Kidney tubule cell (primary cell): ENCODE measurements at places on chromosomes 6 and 20.

DNA sequence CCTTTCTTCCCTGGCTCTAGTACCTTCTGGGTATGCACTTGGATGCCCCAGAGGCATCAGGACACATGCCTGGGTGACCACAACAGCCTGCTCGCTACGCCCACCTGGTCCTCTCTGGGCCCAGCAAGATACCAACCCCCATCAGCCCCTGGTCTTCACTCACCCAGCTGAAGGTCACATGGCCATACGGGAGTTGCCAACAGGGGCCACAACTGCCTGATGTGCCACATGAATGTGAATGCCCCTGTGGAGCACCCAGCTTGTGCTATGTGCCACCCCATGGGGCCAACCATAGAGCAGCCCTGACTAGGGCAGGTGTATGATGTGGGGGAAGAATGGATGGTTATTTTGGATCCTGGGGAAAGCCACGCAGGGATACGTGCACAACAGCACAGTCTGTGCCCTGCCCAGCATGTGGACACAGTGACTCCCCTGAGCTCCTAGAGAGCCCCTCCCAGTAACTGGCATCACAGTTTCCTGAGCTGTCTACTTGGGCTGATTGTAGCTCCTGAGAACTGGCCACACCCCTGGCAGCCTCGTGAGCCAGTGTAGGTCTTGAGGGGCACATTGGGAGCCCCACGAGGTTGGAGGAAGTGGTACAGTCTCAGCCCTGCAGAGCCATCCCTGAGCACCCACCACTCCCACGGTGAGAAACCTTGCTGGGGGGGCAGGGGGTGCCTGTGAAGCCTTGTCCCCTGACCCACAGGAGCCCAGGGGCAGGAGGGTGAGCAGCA is 10.5 kb upstream of the PCMTD2 start:
- DNase-seq = no peak

DNA sequence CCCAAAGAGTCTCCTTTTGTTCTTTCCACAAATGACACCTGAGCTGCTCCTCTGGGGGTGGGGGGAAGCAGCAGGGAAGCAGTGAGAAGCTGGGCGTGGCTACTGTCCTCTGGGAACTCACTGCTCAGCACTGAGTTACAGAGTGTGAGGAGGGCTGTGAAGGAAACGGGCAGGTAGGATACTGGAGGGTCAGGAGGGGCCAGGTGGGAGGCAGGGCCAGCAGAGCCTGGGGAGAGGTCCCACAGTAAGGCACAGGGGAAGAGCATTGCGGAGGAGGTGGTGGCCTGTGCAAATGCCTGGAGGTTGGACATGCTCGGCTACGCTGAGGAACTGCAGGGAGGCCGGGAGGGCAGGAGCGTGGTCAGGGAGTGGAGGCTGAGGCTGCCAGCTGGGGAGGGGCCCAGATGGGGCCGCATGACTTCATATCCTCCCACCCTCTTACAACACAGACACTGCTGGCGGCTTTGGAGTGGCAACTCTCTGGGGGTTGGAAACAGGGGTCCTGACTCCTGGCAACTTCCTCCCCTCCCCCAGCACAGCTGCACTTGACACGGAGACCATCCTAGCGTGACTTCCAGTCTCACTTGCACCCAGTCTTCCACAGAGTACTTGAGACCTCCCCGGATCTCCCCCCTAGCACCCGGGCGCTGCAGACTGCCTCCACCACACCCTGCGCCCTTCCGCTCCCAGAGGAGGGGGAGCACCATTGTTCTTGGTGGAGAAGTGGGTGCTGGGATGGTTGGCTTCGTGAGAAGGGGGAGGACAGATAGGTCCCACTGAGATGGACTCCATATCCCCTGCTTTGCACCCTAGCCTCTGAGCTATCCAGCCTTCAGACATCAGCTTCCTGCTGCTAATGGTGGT is 34.2 kb downstream of the RBM38 start:
- no peak for DNase-seq

GRCh38 chr6:76771059-76771634 is 692.1 kb downstream of the HTR1B start:
- no peak for DNase-seq

DNA sequence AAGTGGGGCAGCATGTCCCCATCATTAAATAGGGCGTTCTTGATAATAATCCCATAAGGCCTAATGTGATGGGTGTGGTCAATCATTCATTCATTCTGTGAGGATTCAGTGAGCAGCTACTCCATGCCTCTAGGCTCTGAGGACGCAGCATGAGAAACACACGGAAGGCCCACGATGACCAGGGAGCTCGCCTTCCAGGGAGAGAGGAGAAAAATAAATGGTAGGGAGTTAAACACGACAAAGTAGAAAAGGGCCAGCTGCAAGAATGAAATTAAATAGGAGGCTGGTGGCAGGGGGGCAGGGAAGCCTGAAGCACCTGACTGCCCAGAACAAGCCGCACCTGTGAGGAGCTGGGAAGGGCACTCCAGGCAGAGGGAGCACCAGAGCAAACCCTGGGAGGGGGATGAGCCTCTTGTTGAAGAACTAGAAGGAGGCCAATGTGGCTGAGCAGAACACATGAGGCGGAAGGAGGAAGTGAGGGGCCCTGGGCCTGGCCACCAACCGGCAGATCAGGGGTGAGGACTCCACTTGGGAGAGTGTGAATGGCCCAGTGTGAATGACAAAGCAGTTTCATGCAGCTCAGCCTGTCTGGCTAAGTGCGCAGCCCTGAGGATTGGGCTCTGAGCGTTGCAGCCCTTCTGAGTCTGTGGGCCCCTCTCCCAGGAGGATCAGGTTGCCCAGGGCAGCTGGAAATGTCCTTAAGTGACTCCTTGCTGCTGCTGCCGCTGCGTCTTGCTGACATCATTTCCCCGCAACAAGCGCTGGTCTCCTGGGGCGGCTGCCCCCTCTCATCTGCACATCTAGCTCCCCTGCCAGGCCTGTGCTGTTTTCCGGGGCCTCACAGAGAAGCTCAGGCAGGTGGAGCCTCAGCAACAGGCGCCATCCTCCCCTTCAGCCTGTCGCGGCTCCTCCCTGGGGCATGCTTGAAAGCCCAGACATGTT is 99.9 kb downstream of the CDH26 start:
- DNase-seq = no peak

DNA sequence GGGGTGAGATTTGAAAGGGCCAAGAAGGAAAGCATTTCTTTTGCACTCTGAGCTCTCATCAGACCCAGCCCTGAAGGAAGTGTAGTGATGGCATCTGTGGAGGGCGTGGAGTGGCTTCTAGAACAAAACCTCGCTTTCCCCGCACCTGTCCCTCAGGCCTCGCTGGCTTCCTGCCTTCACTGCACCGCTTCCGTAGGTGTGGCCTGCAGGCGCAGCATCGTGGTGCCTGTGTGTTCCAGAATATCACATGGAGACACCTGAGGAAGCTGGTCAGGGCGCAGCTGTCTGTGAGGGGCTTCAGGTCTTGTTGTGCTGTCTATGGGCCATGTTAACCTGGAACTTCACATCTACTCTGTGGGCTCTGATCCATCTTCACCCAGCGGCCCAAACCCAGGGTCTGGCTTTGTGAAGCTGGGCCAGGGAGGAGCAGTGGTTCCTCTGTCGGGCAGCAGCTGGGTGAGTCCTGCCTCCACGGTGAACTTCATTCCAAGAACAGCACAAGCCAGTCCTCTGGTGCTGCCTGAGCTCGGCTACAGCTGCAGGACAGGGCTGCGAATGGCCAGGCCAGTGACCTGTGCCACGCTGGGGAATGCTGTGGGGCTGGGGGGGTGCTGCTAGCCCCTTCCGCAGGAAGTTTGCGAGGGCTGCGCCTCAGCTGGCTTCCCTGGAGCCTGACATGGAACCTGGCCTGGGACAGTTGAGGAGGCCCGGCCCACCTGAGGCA is 40.9 kb downstream of the DSTN start:
- no peak for DNase-seq

GRCh38 chr6:166466178-166467122 is 83.7 kb upstream of the MPC1 start:
- DNase-seq = peak; percentile 37

GRCh38 chr6:15754035-15754705 is 91.3 kb upstream of the DTNBP1 start:
- DNase-seq = peak; percentile 94

GRCh38 chr20:38725148-38725901 is 1.0 kb downstream of the SLC32A1 start:
- DNase-seq = no peak

DNA sequence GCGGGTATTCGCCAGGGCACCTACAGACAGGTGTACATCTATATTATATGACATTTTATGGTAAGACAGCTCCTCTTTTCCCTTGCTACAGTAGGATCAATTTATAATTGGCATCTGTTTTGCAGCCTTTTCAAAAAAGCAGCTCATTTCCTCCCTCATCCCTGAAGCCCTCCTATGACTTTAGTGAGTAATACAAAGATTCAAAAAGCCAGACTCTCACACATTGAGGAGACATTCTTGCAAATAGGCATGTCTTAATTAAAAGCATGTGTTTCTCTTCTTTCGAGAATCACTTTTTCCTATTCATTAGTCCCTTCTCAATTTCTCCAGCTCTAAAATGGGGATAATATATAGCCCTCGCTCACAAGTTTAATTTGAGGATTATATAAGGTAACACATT is 283.4 kb downstream of the TBC1D7 start:
- no peak for DNase-seq

DNA sequence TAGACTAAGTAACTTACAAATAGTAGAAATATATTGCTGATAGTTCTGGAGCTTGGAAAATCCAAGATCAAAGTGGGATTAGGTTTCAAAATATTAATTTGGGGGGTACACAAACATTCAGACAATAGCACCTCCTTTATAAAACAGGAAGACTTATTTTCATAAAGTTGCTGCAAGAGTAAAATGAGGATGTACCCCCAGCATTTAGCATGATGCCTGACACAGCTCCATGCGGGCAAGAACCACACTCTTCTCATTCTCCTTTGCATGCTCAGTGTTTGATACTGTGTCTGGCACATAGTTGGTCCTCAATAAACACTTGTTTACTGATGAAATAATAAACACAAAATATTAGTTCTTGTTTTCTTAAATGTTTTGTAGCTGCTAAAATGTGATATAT is 332.9 kb downstream of the TFAP2A start:
- DNase-seq = no peak
